A549 treated with Mapracorat at 1 μM for 4 hours (cell line): ENCODE measurements at places on chromosomes 2 and 18. TPM values are rescaled to one million over a fixed set of nuclear protein-coding genes. Genes with fewer than 3 reads are reported as not detected.

Gene VAMP5
- 0.22 TPM in 1 of 5 replicates, not detected in the others for total RNA-seq

Gene PRSS56
- total RNA-seq, result 0.07 to 0.21 TPM (median 0.12 TPM) in 5 replicates

Gene GREB1L
- 2.8 to 4.3 TPM (median 3.7 TPM) in 5 replicates for total RNA-seq

Gene IMMT
- total RNA-seq, result 103 to 119 TPM (median 109 TPM) in 5 replicates

Gene PRKAG3
- total RNA-seq, result not detected in 5 replicates

Gene OTOS
- total RNA-seq, result not detected in 5 replicates

Gene NR4A2
- total RNA-seq, result 1.4 to 3.0 TPM (median 2.1 TPM) in 5 replicates

Gene ARHGEF33
- total RNA-seq, result 0.02 to 0.03 TPM in 2 of 5 replicates, not detected in the others

Gene LRRTM1
- total RNA-seq, result not detected in 5 replicates

Gene GPR17
- total RNA-seq, result 0.08 to 0.15 TPM (median 0.10 TPM) in 3 of 5 replicates, not detected in the others

Gene AQP12B
- not detected in 5 replicates for total RNA-seq

Gene TRMT61B
- 12.7 to 16.8 TPM (median 13.8 TPM) in 5 replicates for total RNA-seq

Gene SLC9A2
- total RNA-seq, result 2.5 to 2.9 TPM (median 2.8 TPM) in 5 replicates

Gene TMEM17
- total RNA-seq, result 3.6 to 4.8 TPM (median 4.5 TPM) in 5 replicates

Gene C1GALT1C1L
- total RNA-seq, result 2.0 to 2.5 TPM (median 2.3 TPM) in 5 replicates

Gene SLC5A7
- total RNA-seq, result not detected in 5 replicates

Gene SPATA3
- not detected in 5 replicates for total RNA-seq

Gene REG1B
- not detected in 5 replicates for total RNA-seq

Gene ZNF2
- total RNA-seq, result 2.8 to 4.8 TPM (median 3.2 TPM) in 5 replicates

Gene MC5R
- not detected in 5 replicates for total RNA-seq

Gene GALNT14
- 41.2 to 47.8 TPM (median 47.3 TPM) in 5 replicates for total RNA-seq

Gene LRATD1
- total RNA-seq, result 0.05 to 0.08 TPM (median 0.07 TPM) in 4 of 5 replicates, not detected in the other

Gene POTEC
- not detected in 5 replicates for total RNA-seq

Gene KHK
- 7.6 to 10.4 TPM (median 10.2 TPM) in 5 replicates for total RNA-seq

Gene GKN1
- 0.30 to 1.00 TPM (median 0.56 TPM) in 5 replicates for total RNA-seq

Gene SFTPB
- 0.05 to 0.53 TPM (median 0.09 TPM) in 5 replicates for total RNA-seq

Gene ACKR3
- total RNA-seq, result 12.5 to 17.9 TPM (median 14.4 TPM) in 5 replicates

Gene REL
- 1.4 to 3.7 TPM (median 2.7 TPM) in 5 replicates for total RNA-seq

Gene LINC00305
- total RNA-seq, result not detected in 5 replicates

Gene LOXHD1
- not detected in 5 replicates for total RNA-seq

Gene CTAGE1
- not detected in 5 replicates for total RNA-seq

Gene ETAA1
- total RNA-seq, result 7.3 to 9.8 TPM (median 9.2 TPM) in 5 replicates

Gene DSC1
- total RNA-seq, result not detected in 5 replicates

Gene SERPINB10
- not detected in 5 replicates for total RNA-seq

Gene REG3G
- not detected in 5 replicates for total RNA-seq

Gene IL1RL2
- total RNA-seq, result 0.07 TPM in 1 of 5 replicates, not detected in the others

Gene GRB14
- 3.9 to 6.1 TPM (median 5.2 TPM) in 5 replicates for total RNA-seq

Gene SCRN3
- 13.2 to 18.5 TPM (median 14.6 TPM) in 5 replicates for total RNA-seq

Gene MERTK
- total RNA-seq, result 1.9 to 3.0 TPM (median 2.0 TPM) in 5 replicates

Gene ARPC2
- total RNA-seq, result 295 to 304 TPM (median 298 TPM) in 5 replicates

Gene LRRC30
- not detected in 5 replicates for total RNA-seq

Gene CDH20
- total RNA-seq, result not detected in 5 replicates

Gene PREPL
- 17.4 to 23.1 TPM (median 20.8 TPM) in 5 replicates for total RNA-seq

Gene RAX
- total RNA-seq, result not detected in 5 replicates

Gene VWC2L
- total RNA-seq, result not detected in 5 replicates

Gene GALNT1
- 55.7 to 77.2 TPM (median 74.1 TPM) in 5 replicates for total RNA-seq

Gene IGFBP2
- 66.0 to 94.9 TPM (median 90.1 TPM) in 5 replicates for total RNA-seq

Gene ICOS
- not detected in 5 replicates for total RNA-seq

Gene NT5DC4
- not detected in 5 replicates for total RNA-seq

Gene CXCR2
- not detected in 5 replicates for total RNA-seq

Gene EMILIN2
- 8.0 to 15.0 TPM (median 14.1 TPM) in 5 replicates for total RNA-seq

Gene IL36A
- total RNA-seq, result not detected in 5 replicates

Gene LYG2
- not detected in 5 replicates for total RNA-seq

Gene CAPN14
- 0.03 to 0.05 TPM in 2 of 5 replicates, not detected in the others for total RNA-seq

Gene MC4R
- not detected in 5 replicates for total RNA-seq

Gene SCYGR4
- not detected in 5 replicates for total RNA-seq
